ENCODE measurements at places on chromosomes 5 and 9. TPM values are rescaled to one million over a fixed set of nuclear protein-coding genes. Genes with fewer than 3 reads are reported as not detected.

SPARC gene
- 1,783 TPM for total RNA-seq

GM2A gene
- total RNA-seq = 26.1 TPM

FOXD4 gene
- total RNA-seq = 0.12 TPM

SYNPO gene
- total RNA-seq = 23.8 TPM

ZNF484 gene
- 7.7 TPM for total RNA-seq

CCL27 gene
- not detected for total RNA-seq

CYLC2 gene
- total RNA-seq = not detected

KLHL3 gene
- 2.6 TPM for total RNA-seq

TPPP gene
- 0.06 TPM for total RNA-seq

EPB41L4B gene
- total RNA-seq = 0.56 TPM

LCN12 gene
- total RNA-seq = not detected

POU5F2 gene
- total RNA-seq = 0.34 TPM

TNFSF15 gene
- total RNA-seq = not detected

PKD2L2 gene
- total RNA-seq = not detected

OGN gene
- total RNA-seq = 25.6 TPM

LCN9 gene
- total RNA-seq = not detected

LNPEP gene
- total RNA-seq = 23.9 TPM

HMHB1 gene
- not detected for total RNA-seq

TARS1 gene
- total RNA-seq = 89.3 TPM

DNAJB5 gene
- 10.0 TPM for total RNA-seq

NME5 gene
- total RNA-seq = 2.6 TPM

ENTREP1 gene
- 0.29 TPM for total RNA-seq

IFNK gene
- not detected for total RNA-seq

ENC1 gene
- 4.8 TPM for total RNA-seq

ZBTB26 gene
- 4.5 TPM for total RNA-seq

PDZD2 gene
- 3.7 TPM for total RNA-seq

LCN2 gene
- not detected for total RNA-seq

ANKRD34B gene
- not detected for total RNA-seq

DRD1 gene
- not detected for total RNA-seq

KCNMB1 gene
- not detected for total RNA-seq

TUSC1 gene
- total RNA-seq = 8.0 TPM

NPR3 gene
- 6.5 TPM for total RNA-seq

DEPDC1B gene
- total RNA-seq = 0.94 TPM

CRB2 gene
- not detected for total RNA-seq

SLC6A3 gene
- not detected for total RNA-seq

ALDOB gene
- total RNA-seq = not detected

ADAMTSL1 gene
- 20.9 TPM for total RNA-seq

IL4 gene
- total RNA-seq = not detected

ATP6V0E1 gene
- total RNA-seq = 128 TPM

SUSD3 gene
- 2.1 TPM for total RNA-seq

SPINK7 gene
- total RNA-seq = not detected

CAMK2A gene
- not detected for total RNA-seq

SLCO4C1 gene
- total RNA-seq = 0.05 TPM

ABO gene
- total RNA-seq = not detected

SLC2A6 gene
- 7.7 TPM for total RNA-seq

MEF2C gene
- total RNA-seq = 8.3 TPM

FOXD4L6 gene
- total RNA-seq = not detected

CXCL14 gene
- total RNA-seq = 0.64 TPM

GABRP gene
- total RNA-seq = not detected

C5orf58 gene
- not detected for total RNA-seq

ALDH1A1 gene
- 3.5 TPM for total RNA-seq

TIMD4 gene
- not detected for total RNA-seq

LCN10 gene
- not detected for total RNA-seq

MROH2B gene
- 0.05 TPM for total RNA-seq

PIP5K1B gene
- total RNA-seq = not detected

SPATA31D4 gene
- not detected for total RNA-seq
